Naive B cell (primary cell): ENCODE measurements at places on chromosomes 12 and 14.

GRCh38 chr12:57546438-57547287 lies at the start of gene DCTN2:
DCTN2 (minus strand) TSS chr12:57547192; CDS start chr12:57547063, 129 bp downstream.
- DNase-seq = peak; percentile 88

DNA sequence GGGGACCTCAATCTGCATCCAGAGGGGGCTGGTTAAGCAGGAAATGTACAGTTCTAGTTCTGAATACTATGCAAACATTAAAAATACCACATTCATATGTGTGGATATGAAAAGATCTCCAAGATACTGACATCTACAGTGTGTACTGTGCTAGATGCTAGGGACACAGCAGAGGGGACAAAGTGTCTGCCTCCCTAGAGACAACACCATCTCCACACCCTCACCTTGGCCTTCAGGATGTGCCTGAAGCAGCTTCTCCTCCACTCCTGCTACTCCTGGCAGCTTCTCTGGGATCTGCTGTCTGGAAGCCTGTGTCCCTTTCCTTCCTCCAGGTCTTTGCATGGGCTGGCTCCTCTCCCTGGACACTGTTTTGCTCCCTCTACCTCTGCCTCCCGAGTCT lies 10.7 kb upstream of the SRSF9 start:
- DNase-seq = no peak

- peak; percentile 91 for DNase-seq
These were observed at the start of gene C12orf42 for GRCh38 chr12:103495469-103496456. C12orf42 (minus strand) TSS chr12:103495968; CDS start chr12:103478426, 17,542 bp downstream.

GRCh38 chr12:1500095-1500801 lies 94.1 kb downstream of the FBXL14 start:
- DNase-seq = no peak

DNA sequence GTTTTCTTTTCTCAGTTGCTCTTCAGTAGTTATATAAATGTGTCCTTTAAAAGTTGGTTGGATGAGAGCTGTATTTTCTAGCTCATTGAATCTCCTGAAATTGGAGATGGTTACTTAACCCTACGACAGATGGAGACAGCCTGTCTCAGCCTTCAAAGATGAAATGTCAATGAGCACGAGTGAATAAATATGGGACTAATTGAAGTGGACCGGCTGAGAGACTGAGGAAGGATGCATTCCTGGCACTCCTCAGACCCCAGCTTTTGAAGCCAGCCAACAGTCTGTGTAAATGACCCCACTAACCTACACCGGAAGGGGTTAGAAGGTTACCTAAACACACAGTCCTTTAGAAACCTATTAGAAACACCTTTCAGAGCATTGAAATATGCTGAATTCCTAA lies 46.6 kb downstream of the PDZRN4 start:
- DNase-seq = no peak

GRCh38 chr14:20706657-20707355 lies 18.2 kb downstream of the ANG start:
- DNase-seq = no peak

GRCh38 chr12:55172686-55173085 lies 46.5 kb downstream of the OR9K2 start:
- no peak for DNase-seq

- no peak for DNase-seq
These were observed 496.6 kb upstream of the TMPO start for GRCh38 chr12:98018836-98019235.

- no peak for DNase-seq
These were observed 15.3 kb upstream of the SCARB1 start for GRCh38 chr12:124878795-124879516.

GRCh38 chr12:13436182-13436581 lies 239.7 kb downstream of the EMP1 start:
- no peak for DNase-seq

- DNase-seq = no peak
These were observed 32.3 kb upstream of the MMP17 start for GRCh38 chr12:131795690-131796410.

- no peak for DNase-seq
These were observed 454.2 kb downstream of the AEBP2 start for GRCh38 chr12:19893514-19893913.

GRCh38 chr12:108622421-108622820 lies 11.3 kb downstream of the SELPLG start:
- no peak for DNase-seq

DNA sequence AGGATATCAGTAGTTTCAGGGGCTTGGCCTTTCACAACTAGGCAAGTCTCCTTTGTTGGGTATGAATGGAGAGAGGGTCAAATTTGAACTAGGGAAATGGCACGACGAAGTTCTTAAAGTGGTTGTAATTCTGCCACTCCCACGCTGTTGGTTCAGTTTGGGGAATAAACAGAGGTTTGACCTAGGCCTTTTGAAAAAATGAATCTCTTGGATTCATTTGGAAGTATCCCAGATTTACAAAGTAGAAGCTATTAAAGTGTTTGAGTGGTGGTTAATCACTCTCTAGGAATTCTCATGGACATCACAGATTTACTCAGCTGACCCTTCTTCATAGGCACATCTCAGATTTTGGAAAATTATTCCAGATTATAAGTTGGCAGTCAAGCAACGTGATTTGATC lies 14.8 kb downstream of the BATF start:
- DNase-seq = no peak

GRCh38 chr12:67943141-67943892 lies 45.9 kb upstream of the IFNG-AS1 start:
- DNase-seq = peak; percentile 48

DNA sequence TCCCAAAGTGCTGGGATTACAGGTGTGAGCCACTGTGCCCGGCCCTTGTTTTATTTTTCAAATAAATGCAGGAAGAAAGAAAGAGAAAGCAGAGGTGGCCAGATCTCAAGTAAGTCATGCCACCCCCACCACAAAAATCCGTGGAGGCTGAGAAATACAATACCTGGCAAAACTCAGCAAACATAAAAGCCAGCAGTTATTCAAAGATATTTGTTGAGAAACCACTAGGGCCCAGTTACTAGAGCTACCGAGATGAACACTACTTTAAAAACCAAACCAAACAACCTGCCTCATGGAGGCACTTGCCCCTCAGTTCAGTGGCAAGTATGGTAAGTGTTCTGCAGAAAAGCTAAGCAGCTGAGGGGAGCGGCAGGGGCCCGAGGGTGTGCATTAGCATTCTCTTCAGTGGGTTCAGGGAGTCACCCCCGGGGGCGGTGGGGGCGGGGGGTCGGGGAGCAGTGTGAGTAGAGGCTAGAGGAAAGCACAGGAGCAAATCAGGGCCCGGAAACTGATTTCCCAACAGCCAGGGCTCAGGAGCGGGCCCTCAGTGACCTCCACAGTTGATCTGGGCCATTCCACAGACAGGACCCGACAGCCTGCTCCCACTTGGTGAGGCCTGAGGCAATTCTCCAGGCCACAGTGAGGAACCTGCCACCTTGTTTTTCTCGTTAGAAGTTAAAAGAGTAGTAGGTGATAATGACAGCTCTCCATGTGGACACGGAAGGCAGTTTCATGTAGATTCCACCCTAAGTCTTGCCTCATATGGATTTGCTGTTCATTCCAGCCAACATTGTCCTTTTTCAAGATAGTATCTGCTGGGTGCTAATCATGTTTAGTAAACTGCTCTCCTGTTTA lies 8.6 kb downstream of the EVL start:
- no peak for DNase-seq

GRCh38 chr12:67633708-67634107 lies 14.8 kb upstream of the DYRK2 start:
- DNase-seq = no peak

GRCh38 chr12:50753232-50753769 lies 10.6 kb upstream of the ATF1 start:
- DNase-seq = no peak
